EL (cell line): ENCODE measurements at places on chromosomes 16 and 17.
A peak's percentile ranks its signal among the peaks of the same experiment; 100 is the strongest.

GRCh38 chr16:70746708-70747424 is 54.1 kb downstream of the VAC14 start:
- DNase-seq = peak; percentile 92

GRCh38 chr17:65270499-65271253 is 133.5 kb downstream of the RGS9 start:
- no peak for DNase-seq

DNA sequence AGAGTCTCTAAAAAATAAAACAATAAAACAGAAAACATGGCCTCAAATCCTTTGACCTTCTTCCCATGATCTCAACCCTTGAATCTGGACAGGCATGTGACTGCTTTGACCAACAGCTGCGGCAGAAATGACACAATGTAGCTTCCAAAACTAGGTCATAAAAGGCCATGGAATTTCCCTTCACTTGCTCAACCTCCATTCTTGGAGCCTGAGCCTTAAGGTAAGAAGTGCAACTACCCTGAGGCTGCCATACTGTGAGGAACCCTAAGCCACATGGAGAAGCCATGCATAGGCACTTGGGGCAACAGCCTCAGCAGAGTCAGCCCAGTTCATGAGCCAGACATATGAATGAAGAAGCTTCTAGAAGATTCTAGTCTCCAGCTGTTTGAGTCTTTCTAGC is 75.7 kb upstream of the BRD7 start:
- no peak for DNase-seq

DNA sequence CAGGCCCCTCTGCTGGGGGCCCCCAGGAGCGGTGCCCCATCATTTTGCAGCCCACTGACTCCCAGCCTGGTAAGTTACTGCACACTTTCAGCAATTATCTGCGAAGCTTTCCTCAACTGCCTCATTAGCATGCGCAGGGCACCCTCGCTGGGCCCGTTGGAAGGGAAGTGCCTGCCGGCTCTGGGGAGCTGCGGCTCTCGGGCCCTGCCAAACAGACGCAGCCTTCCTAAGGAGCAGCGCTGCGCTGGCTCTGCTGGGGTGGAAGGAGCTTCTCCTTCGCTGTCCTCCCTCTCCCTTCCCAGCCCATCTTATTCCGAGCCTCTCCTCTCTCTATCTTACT is 71.0 kb downstream of the RBBP6 start:
- peak; percentile 48 for DNase-seq

DNA sequence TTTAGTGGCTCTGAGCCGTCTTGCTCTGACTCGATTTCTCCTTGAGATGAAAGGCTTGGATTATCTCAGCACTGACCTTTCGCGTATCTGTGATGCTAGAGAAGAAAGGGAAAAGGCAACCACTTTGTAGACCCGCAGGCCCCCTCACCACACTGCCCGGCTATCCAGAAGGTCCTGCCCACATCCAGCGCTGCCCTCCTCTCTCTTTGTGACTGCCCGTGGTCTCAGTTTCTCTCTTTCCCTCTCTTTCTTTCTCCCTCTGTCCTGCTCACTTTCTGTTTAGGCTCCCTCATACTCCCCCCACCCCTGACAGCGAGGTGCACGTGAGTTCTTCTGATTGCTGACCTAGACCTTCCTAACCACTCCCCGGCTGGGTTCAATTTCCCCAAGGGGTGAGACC is 12.8 kb upstream of the TBX21 start:
- no peak for DNase-seq

DNA sequence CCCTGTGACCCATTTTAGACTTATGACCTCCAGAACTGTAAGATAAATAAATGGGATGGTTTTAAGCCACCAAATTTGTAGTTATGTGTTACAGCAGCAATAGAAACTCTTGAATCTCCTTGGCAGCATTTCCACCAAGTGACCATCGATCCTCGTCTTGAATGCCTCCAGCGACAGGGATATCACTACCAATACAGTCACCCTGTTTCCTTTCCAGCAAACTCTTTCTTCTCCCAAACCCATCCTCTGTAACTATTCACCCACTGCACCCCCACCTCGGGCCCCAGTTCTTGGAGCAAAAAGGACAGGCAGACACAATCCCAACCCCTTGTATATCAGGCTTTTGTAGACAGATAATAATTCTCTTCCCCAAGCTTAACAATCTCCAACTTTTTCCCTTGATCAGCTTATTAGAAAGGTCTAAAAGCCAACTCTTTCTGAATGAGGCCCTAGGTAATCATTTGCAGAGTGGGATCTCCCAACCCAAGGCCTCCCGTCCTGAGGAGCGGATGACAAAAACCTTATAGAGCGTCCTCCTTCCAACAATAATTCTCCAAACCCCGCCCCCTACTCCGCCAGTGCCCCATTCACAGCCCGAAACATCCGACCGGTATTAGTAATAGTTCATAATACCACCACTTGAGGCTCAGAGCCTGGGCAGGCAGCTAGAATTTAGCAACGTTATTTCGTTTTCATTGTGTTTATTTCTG is 14.7 kb upstream of the PLLP start:
- DNase-seq = peak; percentile 85
